ENCODE measurements at places on chromosomes 3 and 15.

GRCh38 chr3:43735618-43736017 is 44.9 kb downstream of the ABHD5 start:
- no peak for DNase-seq

DNA sequence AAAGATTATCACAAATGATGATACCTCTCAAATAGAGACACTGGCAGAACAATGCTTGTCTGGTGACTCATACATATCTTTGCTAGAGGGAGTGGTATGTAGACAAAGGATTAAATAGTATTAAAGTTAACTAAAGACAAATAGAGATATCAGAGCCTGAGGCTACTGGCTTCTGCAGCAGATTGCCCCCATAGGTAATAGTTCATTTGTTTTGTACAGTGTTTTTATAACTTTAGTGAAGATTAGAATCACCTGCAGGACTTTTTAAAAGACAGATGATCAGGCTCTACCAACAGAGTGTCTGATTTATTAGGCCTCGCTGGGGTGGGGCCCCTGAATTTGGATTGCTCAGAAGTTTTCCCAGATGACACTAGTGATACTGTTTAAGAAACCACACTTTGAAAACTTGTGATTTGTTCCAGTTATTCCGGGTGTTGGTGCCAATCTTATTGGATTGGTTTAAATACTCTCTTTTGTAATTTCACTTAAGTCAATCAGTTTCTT is 96.4 kb downstream of the NAALADL2 start:
- DNase-seq, result peak; percentile 51

- DNase-seq, result no peak
Measured at GRCh38 chr15:65985387-65985786, 116.1 kb downstream of the RAB11A start.

- DNase-seq, result peak; percentile 41
Measured at GRCh38 chr3:58234516-58234931, 3.1 kb upstream of the ABHD6 start.

DNA sequence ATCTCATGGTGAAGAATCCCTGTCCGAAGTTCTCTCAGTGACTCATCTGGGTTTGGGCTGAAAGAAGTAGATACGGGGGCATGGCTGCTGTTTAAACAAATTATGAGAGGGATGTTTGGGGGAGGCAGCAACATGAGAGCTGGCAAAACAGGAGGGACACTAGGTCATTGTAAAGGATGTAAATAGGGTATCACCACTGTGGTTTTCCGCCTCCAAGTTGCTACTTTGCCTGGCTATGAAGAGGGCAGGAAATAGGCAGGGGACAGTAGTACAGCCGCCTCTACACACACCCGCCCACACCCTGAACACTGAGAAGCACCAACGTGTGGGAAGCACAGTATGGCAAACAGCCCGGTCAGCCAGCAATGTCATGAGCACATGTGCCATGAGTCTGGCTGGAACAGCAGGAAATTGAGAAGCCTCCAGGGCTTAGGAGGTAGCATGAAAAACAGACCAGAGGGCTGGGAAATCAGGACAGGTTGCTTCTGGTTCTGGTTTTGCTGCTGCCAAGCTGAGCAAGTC is 17.1 kb downstream of the HEXA start:
- DNase-seq, result peak; percentile 58

DNA sequence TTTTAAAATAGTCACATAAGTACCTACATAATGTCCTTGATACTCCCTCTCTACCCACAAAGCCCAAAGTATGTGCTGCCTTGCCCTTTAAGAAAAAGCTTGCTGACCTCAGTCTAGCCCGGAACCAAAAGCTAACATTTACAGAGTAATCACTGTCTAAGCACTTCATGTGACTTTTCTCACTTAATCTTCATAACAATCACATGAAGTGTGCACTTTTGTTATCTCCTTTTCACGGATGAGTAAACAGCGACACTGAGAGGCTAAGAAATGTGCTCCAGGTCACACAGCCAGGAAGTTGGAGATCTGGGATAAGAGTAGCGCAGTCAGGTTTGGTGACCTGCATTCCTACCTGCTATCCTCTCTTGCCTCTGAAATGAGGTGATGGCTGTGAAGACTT is 194.0 kb downstream of the ITPR1 start:
- DNase-seq, result peak; percentile 91

GRCh38 chr15:55993111-55993803 is at the start of gene NEDD4:
Gene NEDD4, minus strand, starts transcription at chr15:55993612. Its CDS starts 57 bp downstream, at chr15:55993555.
- DNase-seq, result peak; percentile 88

DNA sequence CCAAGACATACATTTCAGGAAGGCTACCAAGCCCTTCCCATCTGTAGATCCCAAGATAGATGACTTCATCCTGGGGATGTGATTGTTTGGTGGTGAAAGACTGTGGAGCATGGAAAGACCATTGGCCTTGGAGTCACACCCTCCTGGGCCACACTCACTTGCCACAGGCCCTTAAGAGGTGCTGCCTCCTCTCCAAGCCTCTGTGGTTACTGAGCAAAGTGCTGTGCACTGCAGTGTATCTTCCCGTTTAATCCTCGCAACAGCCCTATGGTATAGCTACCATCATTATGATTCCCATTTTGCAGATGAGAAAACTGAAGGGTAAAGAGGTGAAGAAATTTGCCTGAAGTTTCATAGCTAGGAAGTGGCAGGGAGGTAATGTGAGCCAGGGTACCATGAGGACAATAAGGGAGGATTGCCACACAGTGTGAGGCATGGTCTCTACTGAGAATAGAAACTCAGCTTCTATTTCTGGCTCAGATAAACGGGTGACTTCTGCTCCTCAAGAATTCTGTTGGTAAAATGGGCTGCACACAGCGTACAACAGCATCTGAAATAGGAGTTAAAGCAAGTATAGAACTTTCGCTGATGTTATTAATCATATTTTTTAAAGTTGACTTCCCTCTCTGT is 23.9 kb upstream of the RHO start:
- DNase-seq, result no peak

DNA sequence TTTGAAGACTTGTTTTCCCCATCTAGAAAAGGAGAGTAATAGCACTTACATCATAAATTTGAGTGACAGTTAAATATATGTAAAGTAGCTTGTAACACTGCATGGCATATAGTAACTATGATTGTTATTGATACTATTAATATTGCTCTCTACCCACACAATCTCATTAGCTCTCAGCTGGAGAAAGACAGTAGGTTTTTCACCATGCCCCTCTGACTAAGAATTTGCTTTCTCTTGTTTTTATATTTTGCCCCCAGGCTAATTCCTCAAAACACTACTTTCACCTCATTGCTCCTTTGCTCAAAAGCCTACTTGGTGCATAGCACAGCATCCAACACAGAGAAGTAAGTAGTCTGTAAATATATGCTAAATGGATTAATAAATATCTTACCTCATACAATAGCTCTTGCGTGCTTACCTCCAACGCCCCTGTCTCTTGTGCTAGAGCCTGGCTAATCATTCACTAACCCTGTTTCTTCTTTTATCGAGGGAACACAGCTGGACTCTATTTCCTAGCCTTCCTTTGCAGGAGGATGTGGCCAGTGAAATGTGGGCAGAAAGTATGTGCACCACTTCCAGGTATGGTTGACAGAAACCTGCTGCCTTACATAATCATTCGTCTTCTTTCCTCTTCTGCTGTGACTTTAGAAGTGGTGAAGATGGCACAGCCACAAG is 190.0 kb downstream of the PLCH1 start:
- no peak for DNase-seq

DNA sequence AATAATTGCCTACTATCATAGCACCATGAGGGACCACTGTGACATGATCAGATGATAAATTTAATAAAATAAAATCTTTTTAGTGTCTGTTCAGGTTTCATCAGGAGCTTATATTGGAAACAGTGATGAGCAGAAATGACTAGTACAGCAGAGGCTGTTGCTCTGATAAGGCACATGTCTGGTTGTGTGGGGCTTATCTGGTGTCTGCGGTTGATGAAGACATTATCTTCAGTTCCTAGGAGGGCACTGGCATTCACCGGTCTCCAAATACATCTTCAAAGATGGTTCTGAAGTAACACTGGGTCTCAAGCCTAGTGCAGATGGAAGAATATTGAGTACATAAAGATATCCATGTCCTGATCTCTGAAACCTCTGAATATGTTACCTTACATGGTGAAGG is 125.3 kb downstream of the SUCNR1 start:
- peak; percentile 47 for DNase-seq

DNA sequence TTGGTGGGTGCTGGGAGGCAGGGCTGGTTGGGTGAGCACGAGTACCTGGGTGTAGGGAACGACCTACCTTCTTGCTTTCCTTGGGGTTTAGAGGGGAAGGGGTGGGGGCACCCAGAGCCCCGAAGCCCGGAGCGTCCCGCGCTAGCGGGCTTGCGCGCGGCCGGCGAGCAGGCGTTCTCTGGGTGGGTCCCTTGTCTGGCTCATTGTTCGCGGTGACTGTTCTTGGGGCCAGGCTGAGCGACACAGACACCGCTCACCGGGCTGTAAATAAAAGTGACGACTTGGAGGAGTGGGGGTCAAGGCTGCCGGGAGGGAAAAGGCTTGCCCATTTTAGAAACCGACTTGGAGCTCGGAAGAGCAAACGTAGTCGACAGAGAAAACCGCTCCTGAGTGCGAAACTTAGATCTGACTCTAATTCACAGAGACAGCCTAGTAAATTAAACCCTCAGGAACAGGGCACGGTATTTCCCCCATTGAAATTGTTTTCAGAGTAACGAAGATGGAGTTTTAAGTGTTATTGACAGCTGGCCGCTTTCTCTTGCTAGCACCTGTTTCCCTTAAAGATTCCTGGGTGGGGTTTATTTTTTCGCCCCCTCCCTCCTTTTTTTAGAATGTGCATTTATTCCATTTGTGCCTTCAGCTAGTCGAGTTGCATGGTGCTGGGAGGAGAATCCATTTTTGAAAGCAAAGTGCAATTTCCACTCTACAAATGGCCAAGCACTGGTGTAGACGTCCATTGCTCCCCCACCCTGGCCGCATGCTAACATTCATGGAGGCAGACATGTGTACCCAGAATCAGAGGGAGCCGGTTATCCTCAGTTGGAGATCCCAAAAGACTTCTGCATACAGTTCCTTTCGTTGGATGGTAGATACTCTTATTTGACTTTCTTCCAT is 532.1 kb upstream of the SEMA6D start:
- DNase-seq, result no peak

GRCh38 chr3:170352936-170353335 is 4.6 kb upstream of the SKIL start:
- DNase-seq, result no peak

DNA sequence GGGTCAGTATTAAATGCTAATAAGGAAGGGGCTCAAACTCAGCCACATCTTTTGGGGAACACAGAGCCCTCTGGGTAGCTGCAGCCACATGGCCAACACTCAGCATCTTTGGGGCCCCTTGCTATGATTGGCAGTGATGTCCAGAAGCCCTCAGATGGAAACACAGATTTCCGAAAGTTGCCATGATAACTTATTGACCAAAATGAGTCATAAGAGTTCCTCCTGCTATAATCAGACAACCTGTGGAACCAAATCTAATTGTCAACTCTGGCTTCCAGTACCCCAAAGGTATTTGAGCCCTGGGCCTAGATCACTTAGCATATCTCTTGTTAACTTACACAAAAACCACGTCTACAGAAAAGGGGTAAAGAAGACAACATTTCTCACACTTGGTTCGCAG is 392.2 kb downstream of the KCNH8 start:
- DNase-seq, result no peak

DNA sequence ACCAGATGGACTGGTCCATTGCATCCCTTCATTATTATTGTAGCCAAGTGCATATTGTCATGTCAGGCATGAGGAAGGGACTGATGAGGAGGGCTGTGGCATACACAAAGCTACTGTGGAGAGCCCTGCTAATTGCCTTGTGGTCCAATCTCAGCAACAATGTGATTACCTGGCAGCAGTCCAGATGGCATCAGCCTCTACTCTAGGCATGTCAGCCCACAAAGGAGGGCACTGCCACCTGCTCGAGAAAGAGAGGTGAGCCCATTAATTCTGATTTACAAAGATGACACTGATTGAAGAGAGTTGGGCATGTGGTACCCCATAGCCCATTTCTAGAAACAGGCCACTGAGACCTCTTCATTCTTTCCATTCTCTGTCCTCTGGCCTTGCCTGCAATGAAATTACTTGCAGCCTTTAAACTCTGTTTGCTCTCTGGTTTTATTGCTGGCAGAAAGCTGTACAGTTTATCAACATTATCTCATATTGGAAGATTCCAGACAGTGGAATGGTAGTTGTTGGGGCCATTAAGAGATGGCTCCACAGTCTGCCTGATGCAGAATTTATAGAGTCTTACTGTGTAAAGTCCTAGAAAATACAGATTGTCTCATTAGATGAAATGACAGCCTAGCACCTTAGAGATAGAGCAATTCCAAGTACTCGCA is 307.7 kb downstream of the ARPP21 start:
- DNase-seq, result no peak

- DNase-seq, result no peak
Measured at GRCh38 chr3:116067326-116067725, 378.0 kb downstream of the LSAMP start.

GRCh38 chr15:31317017-31317416 is 9.6 kb upstream of the KLF13 start:
- DNase-seq, result no peak

DNA sequence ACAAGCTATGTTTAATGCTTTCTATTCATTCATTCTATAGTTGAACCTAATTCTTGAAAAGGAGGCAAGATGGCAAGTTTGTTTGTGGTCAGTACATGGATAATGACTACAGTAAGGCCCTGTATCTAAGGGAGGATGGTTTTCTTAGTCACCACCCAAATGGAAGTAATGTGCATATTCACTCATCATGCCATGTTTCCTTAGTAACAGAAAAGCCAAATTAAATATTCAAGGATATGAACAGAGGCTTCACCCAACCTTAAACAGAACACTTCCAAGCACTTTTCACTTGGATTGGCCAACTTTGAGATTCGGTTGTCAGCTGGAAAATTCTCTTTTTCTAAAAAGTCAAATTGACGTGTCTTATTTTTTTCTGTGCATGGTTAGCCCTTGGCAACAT is 805.3 kb upstream of the LMCD1 start:
- DNase-seq, result no peak

DNA sequence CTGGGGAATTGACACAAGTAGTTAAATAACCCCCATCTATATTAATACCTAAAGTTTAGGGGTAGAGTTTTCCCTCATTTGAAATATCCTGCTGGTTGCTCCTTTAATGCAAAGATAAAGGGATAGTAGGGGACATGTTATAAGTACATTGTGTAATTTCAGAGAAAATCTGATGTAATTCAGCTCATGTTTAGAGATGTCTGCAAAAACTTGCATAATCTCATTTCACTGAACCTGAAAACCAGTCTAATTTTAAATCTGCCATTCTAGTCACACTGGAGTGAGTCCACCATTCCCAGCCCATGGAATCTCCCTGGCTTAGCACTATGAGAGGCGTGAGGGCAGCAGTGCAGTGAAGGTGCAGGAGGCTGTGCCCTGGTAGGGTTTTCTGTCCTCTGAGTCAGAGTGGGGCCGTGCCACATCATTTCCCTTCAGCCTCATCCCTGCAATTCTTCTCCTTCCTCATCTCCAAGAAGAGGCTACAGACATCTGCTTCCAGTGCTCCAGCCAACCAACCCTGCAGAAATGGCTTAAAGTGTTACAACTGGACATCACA is 246.3 kb upstream of the UMPS start:
- DNase-seq, result peak; percentile 37

- no peak for DNase-seq
Measured at GRCh38 chr3:148716657-148717056, 19.0 kb downstream of the AGTR1 start.

- peak; percentile 95 for DNase-seq
Measured at GRCh38 chr15:93028632-93029213, 60.3 kb downstream of the RGMA start.

Data from amniotic epithelial cell (primary cell).